Fibroblast of the aortic adventitia (primary cell): ENCODE measurements at places on chromosomes 7 and 10. TPM values are rescaled to one million over a fixed set of nuclear protein-coding genes. Genes with fewer than 3 reads are reported as not detected.

IFIT1 gene
- total RNA-seq = 13.6 and 172 TPM in 2 replicates

MUC3A gene
- total RNA-seq = 0.16 TPM in 1 of 2 replicates, not detected in the other

CCDC6 gene
- total RNA-seq = 27.3 and 44.1 TPM in 2 replicates

PBLD gene
- 6.6 and 10.8 TPM in 2 replicates for total RNA-seq

ZNF789 gene
- total RNA-seq = 3.9 and 6.9 TPM in 2 replicates
